ENCODE measurements at places on chromosomes 4 and X. TPM values are rescaled to one million over a fixed set of nuclear protein-coding genes. Genes with fewer than 3 reads are reported as not detected.

- no peaks in the 10 kb centered on the region for H3K4me1 ChIP-seq
- no peaks in the 10 kb centered on the region for H3K27me3 ChIP-seq
- DNase-seq = no peak
- H3K4me3 ChIP-seq = no peak overlapping the region
- H3K36me3 ChIP-seq = no peaks in the 10 kb centered on the region
Measured at GRCh38 chr4:100795581-100795980, 277.8 kb upstream of the EMCN start.

GRCh38 chrX:3545901-3546300, 167.5 kb downstream of the PRKX start:
- H3K27ac ChIP-seq = no peak overlapping the region
- H3K4me3 ChIP-seq = no peak overlapping the region

The MMRN1 gene
- total RNA-seq = not detected

DNA sequence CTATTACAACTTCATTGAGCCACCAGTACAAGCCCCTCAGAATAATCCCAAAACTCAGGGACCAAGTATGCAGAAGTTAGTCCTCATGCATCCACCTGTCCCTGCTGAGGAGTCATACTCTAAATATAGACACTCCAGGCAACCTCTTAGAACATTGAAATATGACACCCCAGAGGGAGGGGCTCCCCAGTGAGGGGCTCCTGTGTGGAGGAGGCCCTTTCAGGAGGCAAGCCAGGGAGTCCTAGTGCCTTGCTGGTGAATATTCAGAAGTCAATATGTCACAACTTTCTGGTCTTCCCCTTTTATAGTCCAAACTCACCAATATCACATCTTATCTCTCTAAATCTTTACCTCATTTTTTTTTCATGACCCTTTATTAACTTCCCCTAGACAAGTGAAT, 1.6 kb upstream of the ARMCX6 start:
- peak; percentile 1 for DNase-seq
- peaks cover 82% of the 10 kb centered on the region for H3K27me3 ChIP-seq
- H3K36me3 ChIP-seq = no peaks in the 10 kb centered on the region
- no peaks in the 10 kb centered on the region for H3K4me1 ChIP-seq
- H3K27ac ChIP-seq = no peak overlapping the region

The HSD17B13 gene
- not detected for total RNA-seq

The TEX13C gene
- total RNA-seq = not detected

The SPATA18 gene
- 28.9 TPM for total RNA-seq

DNA sequence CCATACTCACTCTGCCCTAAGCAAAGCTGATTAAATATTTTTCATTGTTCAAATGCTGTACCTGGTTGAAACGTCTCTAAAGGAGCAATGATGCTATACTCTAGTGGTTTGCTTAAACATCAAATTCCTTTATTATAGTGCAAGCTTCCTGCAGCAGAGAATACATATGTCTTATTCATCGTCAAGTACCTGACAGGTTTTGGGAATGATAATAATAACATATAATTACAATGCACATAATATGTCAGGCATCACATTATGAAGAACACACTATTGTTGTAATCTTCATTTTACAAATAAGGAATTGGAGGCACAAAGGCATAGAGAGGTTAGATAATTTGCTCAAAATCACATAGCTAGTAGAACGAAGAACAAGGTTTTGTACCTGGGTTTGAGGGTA, 151.6 kb downstream of the GRIA2 start:
- H3K4me3 ChIP-seq = no peak overlapping the region
- no peak for DNase-seq
- H3K36me3 ChIP-seq = no peaks in the 10 kb centered on the region
- H3K4me1 ChIP-seq = no peaks in the 10 kb centered on the region
- H3K27ac ChIP-seq = no peak overlapping the region

GRCh38 chrX:9905288-9905687, 61.9 kb upstream of the CLDN34 start:
- H3K36me3 ChIP-seq = no peaks in the 10 kb centered on the region
- H3K27me3 ChIP-seq = no peaks in the 10 kb centered on the region
- no peak overlapping the region for H3K27ac ChIP-seq
- no peak overlapping the region for H3K4me3 ChIP-seq
- H3K4me1 ChIP-seq = peaks cover 31% of the 10 kb centered on the region
- peak; percentile 46 for DNase-seq

- peaks cover 18% of the 10 kb centered on the region for H3K4me1 ChIP-seq
- no peak overlapping the region for H3K4me3 ChIP-seq
- H3K36me3 ChIP-seq = no peaks in the 10 kb centered on the region
- H3K27ac ChIP-seq = no peak overlapping the region
- peaks cover 16% of the 10 kb centered on the region for H3K27me3 ChIP-seq
Measured at GRCh38 chr4:1194010-1194900, 21.9 kb upstream of the SPON2 start.

GRCh38 chr4:76375703-76376102, 45.2 kb downstream of the CCDC158 start:
- H3K27me3 ChIP-seq = no peaks in the 10 kb centered on the region
- no peak for DNase-seq
- H3K4me1 ChIP-seq = peaks cover 16% of the 10 kb centered on the region
- H3K27ac ChIP-seq = no peak overlapping the region
- no peak overlapping the region for H3K4me3 ChIP-seq

- no peak overlapping the region for H3K4me3 ChIP-seq
- H3K27ac ChIP-seq = no peak overlapping the region
- H3K27me3 ChIP-seq = no peaks in the 10 kb centered on the region
- no peak for DNase-seq
Measured at GRCh38 chr4:78220283-78220682, 163.2 kb downstream of the FRAS1 start.

The DCAF4L1 gene
- total RNA-seq = 0.72 TPM

The ATG4A gene
- 11.7 TPM for total RNA-seq

The GCNA gene
- 3.4 TPM for total RNA-seq

GRCh38 chr4:6788123-6788522, 5.6 kb downstream of the KIAA0232 start:
- no peak overlapping the region for H3K27ac ChIP-seq
- no peaks in the 10 kb centered on the region for H3K27me3 ChIP-seq
- no peak overlapping the region for H3K4me3 ChIP-seq
- no peak for DNase-seq

DNA sequence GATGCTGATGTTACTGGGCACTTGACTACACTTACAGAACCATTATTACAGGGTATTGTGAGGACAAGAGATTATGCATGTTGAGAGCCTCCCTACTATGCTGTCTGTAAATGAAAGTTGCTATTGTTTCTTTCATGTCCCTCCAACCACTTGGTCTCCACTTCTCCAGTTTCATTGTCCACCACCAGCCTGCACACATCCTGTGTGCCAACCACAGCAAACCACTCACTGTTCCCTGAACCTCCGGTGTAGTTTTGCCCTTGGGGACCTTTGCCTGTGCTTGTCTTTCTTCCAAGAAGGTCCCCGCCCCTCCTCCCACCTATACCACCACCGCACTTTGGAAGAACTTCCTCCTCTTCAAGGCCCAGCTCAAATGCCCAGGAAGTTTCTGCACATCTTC, 43.1 kb upstream of the AFF2 start:
- H3K4me1 ChIP-seq = no peaks in the 10 kb centered on the region
- DNase-seq = no peak
- H3K27ac ChIP-seq = no peak overlapping the region
- H3K27me3 ChIP-seq = no peaks in the 10 kb centered on the region
- no peaks in the 10 kb centered on the region for H3K36me3 ChIP-seq
- no peak overlapping the region for H3K4me3 ChIP-seq

The PFKFB1 gene
- total RNA-seq = 0.27 TPM

DNA sequence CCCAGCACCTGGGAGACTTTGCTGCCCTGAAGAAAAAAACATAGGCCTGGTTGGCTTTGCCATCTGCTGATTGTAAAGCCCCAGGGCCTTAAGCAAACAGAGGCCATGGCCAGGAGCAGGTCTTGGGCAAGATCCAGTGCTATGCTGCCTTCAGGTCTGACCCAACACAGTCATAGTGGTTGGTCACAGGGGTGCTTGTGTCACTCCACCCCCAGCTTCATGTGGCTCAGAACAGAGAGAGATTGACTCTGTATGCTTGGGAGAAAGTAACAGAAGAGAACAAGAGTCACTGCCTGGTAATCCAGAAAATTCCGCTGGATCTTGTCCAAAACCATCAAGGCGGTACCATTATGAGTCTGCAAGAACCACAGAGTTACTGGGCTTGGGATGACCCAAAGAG, 24.4 kb upstream of the SMARCA5 start:
- no peaks in the 10 kb centered on the region for H3K4me1 ChIP-seq
- no peaks in the 10 kb centered on the region for H3K27me3 ChIP-seq
- H3K27ac ChIP-seq = no peak overlapping the region
- DNase-seq = no peak
- no peaks in the 10 kb centered on the region for H3K36me3 ChIP-seq

DNA sequence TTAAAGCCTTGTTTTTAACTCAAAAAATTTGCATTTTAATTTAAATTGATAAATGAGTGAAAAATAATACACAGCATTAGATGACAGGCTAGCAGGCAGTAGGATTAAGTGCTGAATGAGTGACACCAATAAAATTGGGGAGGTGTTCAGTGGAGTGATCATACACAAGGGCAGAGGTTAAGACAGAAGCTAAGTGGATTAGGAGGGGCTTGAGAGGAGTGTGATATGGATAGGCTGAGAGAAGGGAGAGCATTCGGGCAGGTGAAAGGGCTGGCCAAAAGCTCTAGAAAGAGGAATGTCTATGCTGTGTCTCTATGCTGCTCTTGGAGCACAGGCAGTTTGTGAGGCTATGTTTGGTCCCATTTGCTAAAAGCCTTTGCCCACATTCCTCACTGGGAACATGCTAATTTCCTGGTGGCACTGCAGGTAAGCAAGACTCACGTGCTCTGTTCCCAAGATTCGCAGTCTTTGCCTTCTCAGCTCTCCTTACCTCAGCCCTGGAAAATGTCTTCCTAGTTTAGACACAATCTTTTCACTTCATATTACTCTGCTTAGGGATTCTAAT, 52.8 kb upstream of the CCSER1 start:
- H3K4me1 ChIP-seq = peaks cover 7% of the 10 kb centered on the region
- H3K4me3 ChIP-seq = no peak overlapping the region
- H3K27me3 ChIP-seq = no peaks in the 10 kb centered on the region
- DNase-seq = no peak

GRCh38 chr4:24578364-24578763, 6.0 kb downstream of the DHX15 start:
- no peaks in the 10 kb centered on the region for H3K27me3 ChIP-seq
- no peak for DNase-seq
- H3K4me1 ChIP-seq = peaks cover 30% of the 10 kb centered on the region
- H3K27ac ChIP-seq = peak overlapping the region; percentile 25

The PGAM4 gene
- not detected for total RNA-seq

The MAGEB2 gene
- not detected for total RNA-seq

- H3K27me3 ChIP-seq = no peaks in the 10 kb centered on the region
- no peaks in the 10 kb centered on the region for H3K36me3 ChIP-seq
- H3K4me1 ChIP-seq = peaks cover 17% of the 10 kb centered on the region
- H3K27ac ChIP-seq = peak overlapping the region; percentile 63
Measured at GRCh38 chr4:176277162-176277904, 8.3 kb upstream of the ASB5 start.

Measured in MCF 10A (cell line).